RPMI8226 (cell line): ENCODE measurements at places on chromosomes 3 and 15.

- DNase-seq, result no peak
Measured at GRCh38 chr15:98727115-98728040, 79.0 kb downstream of the IGF1R start.

DNA sequence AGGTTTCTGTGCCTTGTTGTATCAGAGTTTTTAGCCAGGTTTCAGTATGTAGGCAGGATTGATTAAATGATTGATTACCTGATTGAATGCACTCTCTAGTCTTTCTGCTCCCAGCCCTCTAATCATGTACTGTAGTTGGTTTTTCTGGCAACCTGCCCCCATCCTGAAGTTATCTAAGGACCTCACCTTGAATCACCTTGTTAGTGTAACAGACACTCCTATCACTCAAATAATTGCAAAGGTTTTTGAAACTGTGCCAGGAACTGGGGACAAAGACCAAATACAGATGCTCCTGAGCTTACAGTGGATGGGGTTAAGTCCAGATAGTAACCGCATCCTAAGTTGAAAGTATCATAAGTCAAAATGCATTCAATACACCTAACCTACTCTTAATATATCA, 141.5 kb upstream of the EIF1B start:
- no peak for DNase-seq

GRCh38 chr15:81666839-81667238, 292.8 kb upstream of the TMC3 start:
- DNase-seq, result no peak

- no peak for DNase-seq
Measured at GRCh38 chr15:56273724-56274123, 30.0 kb upstream of the RFX7 start.

- no peak for DNase-seq
Measured at GRCh38 chr3:8416965-8417364, 84.7 kb upstream of the LMCD1 start.

GRCh38 chr15:61943992-61944391, 116.3 kb downstream of the VPS13C start:
- DNase-seq, result no peak

DNA sequence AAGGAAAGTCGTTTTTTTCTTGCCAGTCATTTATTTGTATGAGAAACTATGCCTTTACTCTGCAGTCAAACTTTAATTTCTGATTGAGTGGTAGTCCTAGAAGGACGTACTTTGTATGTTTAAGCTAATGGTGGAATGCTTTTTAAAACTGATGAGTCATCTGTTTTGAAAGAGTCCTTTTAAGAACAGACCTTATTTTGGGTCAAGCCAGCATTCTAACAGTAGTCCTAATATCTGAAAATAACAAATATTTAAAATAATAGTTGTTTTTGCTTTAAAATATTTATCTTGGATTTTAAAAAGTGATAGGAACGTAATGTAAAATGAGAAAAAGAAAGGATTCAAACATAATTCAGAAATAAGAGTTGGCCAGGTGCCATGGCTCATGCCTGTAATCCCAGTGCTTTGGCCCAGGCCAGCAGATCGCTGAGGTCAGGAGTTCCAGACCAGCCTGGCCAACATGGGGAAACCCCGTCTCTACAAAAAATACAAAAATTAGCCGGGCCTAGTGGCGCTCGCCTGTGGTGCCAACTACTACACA, 1.3 kb upstream of the LRRC58 start:
- peak; percentile 8 for DNase-seq

DNA sequence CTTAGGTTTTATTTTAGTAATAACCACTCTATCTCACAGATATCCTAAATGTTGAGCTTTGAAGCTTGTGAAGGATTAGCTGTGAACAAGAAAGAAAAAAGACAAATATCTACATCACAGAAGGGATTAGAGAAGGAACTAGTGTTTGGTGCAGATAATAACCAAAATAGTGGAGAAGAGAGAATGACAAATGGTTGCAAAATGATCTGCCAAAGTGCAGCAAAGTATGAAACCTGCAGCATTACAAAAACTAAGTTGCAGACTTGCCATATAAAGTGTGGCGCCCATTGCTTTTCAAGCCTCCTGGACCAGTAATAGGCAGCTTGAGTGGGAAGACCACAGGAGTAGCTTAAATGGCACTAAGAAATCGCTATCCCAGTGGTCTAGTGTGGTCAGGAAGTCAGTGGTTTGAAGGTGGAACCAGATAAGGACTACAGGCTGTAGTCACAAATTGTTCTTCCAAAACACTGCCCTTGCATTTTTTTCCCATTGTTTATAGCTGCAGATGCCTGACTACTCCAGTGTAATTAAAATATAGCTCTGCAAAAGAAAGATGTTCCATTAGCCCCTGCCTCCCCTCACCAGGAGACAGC, 20.7 kb downstream of the TPM1 start:
- no peak for DNase-seq

DNA sequence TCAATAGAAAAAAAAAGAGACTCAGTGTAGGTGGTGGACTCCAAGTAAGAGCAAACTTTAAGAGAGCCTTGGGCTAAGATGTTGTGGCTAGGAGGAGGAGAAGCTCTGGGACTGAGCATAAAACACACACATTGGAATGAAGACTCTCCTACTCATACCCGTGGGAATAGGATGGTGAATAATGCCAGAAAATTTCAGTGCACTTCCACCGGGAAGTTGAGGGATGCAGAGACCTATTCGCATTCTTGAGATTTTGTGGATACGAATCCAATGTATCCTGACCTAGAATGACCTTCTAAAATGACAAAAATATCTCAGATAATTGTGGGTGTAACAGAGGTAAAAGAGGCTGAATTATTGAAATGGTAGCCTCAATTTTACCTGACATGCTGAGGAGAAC, 388.7 kb upstream of the SGO1 start:
- DNase-seq, result no peak

GRCh38 chr3:112582244-112582874, 20.5 kb downstream of the SLC35A5 start:
- DNase-seq, result peak; percentile 40

DNA sequence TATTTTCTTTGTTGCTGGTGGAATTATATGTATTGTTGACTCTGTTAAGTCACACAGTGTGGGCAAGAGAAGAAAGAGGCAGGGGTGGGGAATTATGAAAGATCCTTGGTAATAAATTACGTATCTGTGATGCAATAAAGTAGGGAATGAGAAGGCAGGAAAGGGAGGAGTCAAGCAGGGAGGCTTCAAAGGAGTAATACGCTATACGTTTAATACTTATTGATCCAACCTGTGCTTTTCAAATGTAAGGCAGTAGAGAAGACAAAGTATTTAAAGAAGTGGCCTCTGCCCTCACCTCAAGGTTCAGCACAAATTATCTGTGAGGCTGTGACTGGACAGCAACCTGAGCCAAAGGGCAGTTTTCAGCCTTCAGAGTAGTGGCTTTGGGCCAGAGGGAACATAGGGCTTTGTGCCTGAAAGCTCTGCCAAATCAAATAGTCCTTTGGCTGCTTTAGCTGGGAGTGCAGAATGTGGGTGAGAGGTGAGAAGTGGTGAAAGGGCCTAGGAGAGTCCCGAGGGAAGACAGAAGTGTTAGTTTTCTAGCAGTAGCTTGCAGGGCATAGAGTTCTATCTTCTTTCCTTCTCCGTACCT, 1.2 kb upstream of the PLIN1 start:
- DNase-seq, result no peak

- DNase-seq, result peak; percentile 93
Measured at GRCh38 chr15:77059786-77060361, 11.0 kb downstream of the TSPAN3 start.

DNA sequence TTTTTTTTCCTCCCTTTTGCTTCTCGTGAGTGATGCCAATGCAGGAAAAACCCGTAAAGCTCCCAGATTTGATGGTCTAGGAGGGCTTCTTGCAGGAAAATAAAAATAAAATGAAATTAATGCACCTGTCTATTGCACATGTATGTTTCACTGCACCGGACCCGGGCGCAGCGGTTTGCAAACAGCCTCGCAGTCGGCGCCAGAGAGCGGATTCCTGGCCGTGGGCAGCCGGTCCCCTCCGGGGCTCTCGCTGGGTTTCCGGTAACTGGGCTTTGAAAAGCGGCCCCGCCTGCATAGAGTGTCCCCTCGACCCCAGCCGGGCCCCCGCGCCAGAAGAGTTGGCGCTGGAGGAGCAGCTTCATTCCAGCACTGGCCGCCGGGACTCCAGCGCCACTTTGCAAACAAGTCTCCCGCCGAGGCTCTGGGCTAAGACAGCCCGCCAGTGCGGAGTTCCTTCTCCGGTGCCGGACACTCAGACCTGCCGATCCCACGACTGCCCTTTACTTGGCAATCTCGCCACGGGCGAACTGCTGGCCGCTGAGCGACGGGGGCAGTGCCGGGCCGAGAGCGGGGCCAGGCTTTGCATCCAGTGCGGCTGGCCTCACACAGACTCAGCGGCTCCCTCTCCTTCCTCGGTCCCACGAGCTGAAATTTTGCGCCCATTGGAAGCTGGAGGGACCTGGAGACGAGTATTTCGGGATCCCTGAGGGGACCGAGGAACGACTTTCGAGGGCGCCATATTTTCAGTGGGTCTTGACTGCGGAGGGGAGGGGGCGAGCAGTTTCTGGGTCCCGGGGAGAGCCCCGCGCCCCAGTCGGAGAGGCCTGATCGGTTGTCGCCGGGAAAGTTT, 225.9 kb upstream of the C2CD4B start:
- DNase-seq, result peak; percentile 77

DNA sequence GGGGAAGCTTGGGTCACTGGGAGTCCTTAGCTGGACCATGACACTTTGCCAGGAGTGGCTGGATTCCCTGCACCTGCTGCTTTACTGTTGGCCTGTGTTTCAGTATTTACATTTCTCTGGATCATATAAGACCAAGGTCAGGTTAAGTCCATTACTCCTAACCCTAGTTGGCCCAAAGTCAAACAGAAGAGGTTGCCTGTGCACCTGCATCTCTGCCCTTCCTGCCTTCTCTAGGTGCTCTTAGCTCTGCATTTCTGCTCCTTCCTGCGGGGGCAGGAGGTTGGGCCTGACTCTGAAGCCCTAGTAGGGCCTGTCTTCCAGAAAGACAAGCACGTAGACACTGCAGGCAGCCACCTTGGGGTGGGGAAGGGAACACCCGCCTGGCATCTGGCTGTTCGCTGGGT, 124.3 kb downstream of the RPLP1 start:
- DNase-seq, result peak; percentile 99

DNA sequence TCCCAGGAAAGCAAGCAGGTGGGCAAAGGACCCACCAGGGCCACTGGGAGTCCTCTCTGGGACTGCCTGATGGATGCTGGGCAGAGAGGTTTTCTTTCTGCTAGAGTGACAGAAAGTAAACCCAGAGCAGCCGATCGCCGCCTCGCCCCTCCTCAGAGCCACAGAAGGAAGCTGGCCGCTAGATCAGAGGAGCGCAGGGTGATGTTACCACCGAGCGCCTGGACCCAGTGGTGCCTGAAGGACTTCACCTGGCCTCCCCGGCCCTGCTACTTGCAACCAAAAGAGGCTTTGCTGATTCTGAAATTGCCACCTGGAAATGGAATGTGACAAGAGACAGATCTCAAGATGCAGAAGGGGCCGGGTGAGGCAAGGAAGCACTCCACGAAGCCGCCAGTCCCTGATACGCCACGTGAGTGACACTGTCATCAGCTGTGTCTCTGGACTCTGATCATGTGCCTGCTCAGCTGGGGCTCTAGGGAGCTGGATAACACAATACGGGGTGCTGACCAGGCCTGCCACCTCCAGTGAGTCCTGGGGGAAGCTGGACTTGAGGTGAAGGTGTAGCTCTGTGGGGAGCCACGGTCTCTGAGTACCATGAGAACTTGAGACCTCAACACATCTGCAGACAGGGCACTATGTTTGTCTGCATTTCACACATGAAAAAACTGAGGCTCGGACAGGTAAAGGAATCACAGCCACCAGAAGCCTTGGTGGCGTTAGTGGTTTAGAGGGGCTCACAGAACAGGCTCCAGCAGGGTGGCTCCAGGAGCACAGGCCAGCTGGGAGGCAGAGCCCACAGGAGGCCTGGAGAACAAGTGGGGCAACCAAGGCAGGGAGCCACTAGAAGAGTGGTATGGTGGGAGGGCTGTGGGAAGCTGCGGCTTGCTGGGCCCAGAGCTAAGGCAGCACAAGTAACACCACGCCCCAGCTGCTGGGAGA, 137.9 kb upstream of the PRR20G start:
- no peak for DNase-seq

DNA sequence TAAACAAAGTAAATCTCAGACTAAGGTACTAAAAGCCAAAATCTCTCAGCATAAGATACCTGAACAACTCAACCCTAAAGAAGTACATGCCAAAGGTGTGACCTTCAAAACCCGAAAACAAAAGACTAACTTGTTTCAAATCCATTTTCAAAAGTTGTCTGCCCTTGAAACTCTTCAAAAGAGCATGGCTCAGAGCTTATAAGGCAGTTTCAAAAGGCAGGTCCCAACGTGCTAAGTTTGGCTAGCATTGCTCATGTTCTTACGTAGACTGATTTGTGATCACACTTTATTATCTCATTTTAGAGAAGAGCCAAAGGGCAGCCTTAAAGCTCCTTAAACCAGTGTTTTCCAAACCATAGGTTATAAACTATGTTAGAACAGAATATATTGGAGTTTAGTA, 112.2 kb downstream of the FEZF2 start:
- no peak for DNase-seq

DNA sequence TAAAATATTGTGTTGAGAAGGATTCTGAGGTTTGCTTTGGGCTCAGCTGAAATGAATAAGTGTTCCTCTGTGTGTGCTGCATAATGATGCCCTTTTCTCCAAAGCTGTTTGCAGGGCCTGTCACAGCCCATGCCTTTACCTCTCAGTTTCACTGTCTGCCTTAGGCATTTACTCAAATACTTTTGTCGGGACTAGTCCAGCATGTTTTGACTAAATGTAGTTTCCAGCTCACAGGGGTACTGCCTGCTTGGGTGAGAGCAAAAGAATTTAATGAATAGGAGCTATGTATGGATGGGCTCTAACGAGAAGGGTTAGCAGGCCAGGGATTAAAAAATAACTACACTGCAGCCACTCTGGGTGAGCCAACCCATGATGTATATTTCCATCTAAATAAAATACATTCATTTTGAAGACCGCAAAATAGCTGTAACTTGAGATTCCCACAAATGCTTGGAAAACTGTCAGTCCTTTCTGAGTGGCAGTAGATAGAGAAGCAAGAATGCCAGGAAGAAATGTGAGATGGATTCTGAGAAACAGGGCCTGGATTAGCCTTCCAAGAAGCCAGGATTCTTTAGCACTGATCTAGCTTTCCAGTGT, 549.2 kb upstream of the TBL1XR1 start:
- no peak for DNase-seq

DNA sequence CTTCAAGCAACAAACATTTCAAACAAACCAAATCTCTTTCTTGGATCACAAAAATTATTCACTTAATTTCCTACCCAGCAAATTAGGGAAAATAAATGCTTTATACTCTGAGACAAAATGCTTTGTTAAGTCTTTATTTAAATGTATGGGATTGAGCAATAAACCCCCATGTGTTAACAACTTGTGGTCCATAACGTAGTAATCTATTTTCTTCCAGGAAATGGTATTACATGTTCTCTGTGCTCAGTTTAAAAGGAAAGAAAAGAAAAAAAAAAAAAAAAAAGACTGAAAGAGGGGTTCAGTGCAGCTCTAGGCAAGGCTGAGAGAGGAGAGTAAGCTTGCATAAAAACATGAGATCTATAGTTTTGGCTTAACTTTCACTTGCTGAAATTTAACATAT, 102.3 kb downstream of the PIK3CB start:
- DNase-seq, result no peak

GRCh38 chr15:65806397-65806796, 14.3 kb upstream of the DENND4A start:
- no peak for DNase-seq
